Naive thymus-derived CD8-positive, alpha-beta T cell (primary cell): ENCODE measurements at places on chromosomes 6 and 20. TPM values are rescaled to one million over a fixed set of nuclear protein-coding genes. Genes with fewer than 3 reads are reported as not detected.

The TSBP1 gene
- not detected for polyA plus RNA-seq

The CGA gene
- not detected for polyA plus RNA-seq

The UNC93A gene
- not detected for polyA plus RNA-seq

The SPATA25 gene
- polyA plus RNA-seq, result 0.24 TPM

The SLC22A16 gene
- not detected for polyA plus RNA-seq

The SALL4 gene
- 0.03 TPM for polyA plus RNA-seq

The RAB44 gene
- not detected for polyA plus RNA-seq

The TMC2 gene
- not detected for polyA plus RNA-seq

The SFT2D1 gene
- polyA plus RNA-seq, result 55.7 TPM

The RIMS1 gene
- not detected for polyA plus RNA-seq

The PHF1 gene
- polyA plus RNA-seq, result 45.3 TPM

The FAM217A gene
- 0.23 TPM for polyA plus RNA-seq

The PTK7 gene
- not detected for polyA plus RNA-seq

The FAM184A gene
- polyA plus RNA-seq, result 0.51 TPM

The TNXB gene
- 0.13 TPM for polyA plus RNA-seq

The LCA5 gene
- 0.08 TPM for polyA plus RNA-seq

The NOL4L gene
- 10.0 TPM for polyA plus RNA-seq

The CDH26 gene
- polyA plus RNA-seq, result not detected

The ELOVL2 gene
- polyA plus RNA-seq, result not detected

The ULBP2 gene
- polyA plus RNA-seq, result not detected
